ENCODE measurements at places on chromosomes 11 and 22. TPM values are rescaled to one million over a fixed set of nuclear protein-coding genes. Genes with fewer than 3 reads are reported as not detected.
A peak's percentile ranks its signal among the peaks of the same experiment; 100 is the strongest.

DNA sequence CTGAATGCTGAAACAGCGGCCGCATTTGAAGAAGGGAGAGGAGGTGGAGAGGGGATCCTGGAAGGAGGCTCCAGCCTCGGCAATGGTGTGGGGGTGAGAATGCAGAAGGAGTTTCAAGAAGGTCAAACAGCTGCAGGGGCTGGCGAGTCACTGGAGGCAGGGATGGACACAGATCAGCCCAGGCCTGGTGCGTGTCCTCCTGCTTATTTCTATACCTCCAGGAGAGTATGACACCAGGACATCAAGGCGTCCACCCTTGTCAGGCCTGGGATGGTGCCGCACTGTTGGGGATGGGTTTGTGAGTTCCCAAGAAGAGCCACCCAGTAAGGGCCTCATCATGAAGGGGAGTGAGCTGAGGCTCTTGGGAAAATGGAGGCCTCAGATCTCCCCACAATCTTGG is 23.1 kb downstream of the IGLL1 start:
- no peak for DNase-seq

DNA sequence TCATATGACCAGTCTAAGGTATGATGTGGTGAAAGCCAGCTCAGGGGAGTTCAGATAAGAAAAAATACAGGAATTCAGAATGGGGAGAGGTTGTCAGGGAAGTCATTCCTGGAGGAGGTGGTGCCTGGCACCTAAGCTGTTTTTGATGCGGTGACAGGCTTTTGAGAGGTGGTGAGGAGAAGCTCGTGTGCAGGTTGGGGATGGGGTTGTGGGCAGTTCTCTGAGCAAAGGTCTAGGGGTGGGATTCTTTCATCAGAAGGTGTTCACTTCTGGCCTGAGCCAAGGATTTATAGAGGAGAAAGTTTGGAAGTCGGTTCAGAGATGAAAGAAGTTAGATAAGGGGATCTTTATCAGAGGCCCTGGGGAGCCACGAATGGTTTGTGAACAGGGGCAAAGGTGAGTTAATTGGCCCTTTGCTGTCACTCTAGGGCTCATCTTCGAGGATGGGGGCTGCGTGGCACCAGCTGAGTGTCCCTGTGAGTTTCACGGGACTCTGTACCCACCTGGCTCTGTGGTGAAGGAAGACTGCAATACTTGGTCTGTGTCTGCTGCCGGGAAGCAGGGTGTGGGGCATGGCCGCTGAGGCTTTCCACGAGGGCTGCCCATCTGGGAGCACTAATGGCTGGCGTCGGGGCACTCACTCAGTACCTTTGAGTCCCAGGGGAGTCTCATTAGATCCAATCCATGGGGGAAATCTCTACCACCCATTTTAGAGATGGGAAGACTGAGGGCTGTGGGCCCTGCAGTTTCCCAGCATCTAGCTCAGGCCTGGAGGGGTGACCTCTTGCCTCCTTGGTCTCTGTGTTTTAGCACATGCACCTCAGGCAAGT is 13.4 kb downstream of the OTOG start:
- no peak for DNase-seq

GRCh38 chr11:6012035-6012668 is 5.4 kb upstream of the OR56A4 start:
- DNase-seq: no peak

GRCh38 chr22:31155422-31155821 is 4.6 kb upstream of the RNF185 start:
- DNase-seq: no peak

- DNase-seq: no peak
Observed at GRCh38 chr11:85843929-85844328, 11.3 kb upstream of the CCDC83 start.

DNA sequence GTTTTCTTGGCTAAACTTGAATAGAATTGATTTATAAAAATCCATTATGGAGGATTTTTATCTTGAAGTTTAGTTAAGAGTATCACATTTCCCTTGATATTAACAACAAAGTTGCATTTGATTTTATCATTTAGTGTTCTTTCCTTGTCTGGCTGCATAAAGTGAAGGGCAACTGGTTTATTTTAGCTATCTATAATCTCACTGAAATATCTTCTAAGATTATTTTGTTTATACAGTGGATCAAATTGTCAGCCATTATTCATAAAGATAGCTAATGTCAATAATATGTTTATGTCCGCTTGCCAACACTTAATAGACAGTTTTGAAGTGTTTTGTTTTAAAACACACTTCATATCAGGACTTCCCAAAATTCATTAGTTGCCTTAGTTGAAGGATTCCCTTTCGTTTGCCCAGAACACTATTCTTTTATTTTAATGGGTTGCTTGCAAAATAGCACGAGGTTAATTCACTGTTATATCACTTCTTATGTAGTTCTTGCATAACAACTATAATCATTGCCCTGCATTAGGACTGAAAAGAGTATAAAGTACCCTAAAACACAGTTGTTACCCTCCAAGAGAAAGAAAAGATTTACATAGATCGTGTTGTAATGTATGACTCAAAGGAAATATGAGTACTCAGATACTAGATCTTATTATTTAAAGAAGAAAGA is 73.0 kb downstream of the MSANTD4 start:
- no peak for DNase-seq

DNA sequence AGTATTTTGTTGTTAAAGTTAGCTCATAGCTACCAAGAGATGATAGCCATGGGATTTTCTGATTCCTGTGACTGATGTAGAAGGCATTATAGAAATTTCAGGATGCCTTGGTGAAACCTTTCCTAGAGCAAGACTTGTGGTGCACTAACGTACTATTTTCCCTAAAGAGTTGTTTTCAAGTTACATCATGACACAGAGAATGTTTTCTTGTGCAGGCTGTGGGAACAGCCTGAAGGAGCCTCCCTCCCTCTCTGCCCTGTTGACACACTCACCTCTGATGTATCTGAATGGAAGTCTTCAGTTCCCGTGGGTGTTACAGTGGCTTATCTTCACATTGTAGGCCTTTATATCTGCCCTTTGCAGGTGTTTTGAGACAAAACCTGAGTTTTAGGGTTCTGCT is 121.6 kb downstream of the LDLRAD3 start:
- DNase-seq: no peak

GRCh38 chr11:112017538-112017937 is 7.7 kb upstream of the DLAT start:
- DNase-seq: no peak

- DNase-seq: no peak
Observed at GRCh38 chr11:6258571-6259081, 1.0 kb upstream of the CCKBR start.

GRCh38 chr22:50399751-50400331 is 56.7 kb downstream of the PPP6R2 start:
- no peak for DNase-seq

- DNase-seq: no peak
Observed at GRCh38 chr11:118799372-118799771, 8.4 kb upstream of the DDX6 start.

- no peak for DNase-seq
Observed at GRCh38 chr11:68958211-68958610, 22.6 kb downstream of the MRGPRD start.

DNA sequence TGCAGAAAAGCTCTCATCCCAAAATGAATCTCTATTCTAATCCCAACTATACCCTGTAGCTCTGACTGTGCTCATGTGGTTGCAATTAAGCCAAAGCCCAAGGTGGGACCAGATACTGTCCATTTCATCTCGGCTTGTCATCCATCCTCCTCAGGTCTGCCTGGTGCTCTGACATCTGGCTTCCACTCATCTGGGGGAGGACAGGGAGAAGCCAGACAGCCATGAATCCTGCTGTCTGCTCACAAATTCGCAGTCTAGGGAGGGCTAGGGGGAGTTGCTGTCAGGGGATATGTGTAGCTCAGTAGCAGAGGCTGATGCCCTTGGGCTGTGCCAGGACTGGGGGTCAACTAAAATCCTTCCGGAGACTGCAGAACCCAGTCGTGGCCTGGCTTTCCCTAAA is 167.1 kb downstream of the ETS1 start:
- no peak for DNase-seq

- no peak for DNase-seq
Observed at GRCh38 chr22:19234126-19234896, 55.8 kb upstream of the SLC25A1 start.

- DNase-seq: no peak
Observed at GRCh38 chr11:9302448-9302847, 11.9 kb downstream of the TMEM41B start.

DNA sequence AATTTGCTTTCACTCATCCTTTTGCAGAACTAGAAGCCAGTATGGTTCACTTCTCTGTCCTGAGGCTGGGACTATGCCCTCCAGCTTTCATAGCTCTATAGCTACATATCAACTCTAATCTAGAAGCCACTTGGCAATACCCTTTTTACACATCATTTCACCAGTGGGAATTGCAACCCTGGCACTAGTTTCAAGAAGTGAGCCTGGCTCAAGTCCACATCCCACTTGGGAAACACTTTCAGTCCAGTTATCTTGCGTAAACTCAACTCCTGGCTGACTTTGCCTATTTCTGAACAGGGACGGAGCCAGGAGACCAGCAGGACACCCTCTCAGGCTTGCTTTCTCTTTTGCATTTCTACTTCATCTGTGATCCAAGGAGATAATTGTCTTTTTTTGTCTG is 19.9 kb upstream of the FAT3 start:
- DNase-seq: no peak

DNA sequence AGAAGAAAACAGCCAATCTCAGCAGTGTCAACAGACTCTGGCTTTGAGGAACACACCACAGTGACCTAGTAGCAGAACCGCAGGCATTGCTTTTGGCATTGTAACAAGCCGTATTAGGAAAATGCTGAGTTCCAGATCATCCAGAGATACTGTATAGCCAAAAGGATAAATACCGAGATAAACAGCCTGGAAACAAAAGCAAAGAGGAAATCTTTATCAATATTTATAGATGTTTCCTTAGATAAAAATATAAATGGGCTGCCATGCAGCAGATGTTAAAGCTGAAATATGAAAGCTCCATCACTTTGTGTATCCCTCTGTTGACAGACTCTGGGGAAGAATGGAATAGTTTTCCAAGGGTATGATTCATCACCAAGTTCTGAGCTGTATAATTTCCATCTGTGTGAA is 98.9 kb upstream of the TP53AIP1 start:
- no peak for DNase-seq

GRCh38 chr22:40862537-40862936 is 624 bp upstream of the DNAJB7 start:
- no peak for DNase-seq

DNA sequence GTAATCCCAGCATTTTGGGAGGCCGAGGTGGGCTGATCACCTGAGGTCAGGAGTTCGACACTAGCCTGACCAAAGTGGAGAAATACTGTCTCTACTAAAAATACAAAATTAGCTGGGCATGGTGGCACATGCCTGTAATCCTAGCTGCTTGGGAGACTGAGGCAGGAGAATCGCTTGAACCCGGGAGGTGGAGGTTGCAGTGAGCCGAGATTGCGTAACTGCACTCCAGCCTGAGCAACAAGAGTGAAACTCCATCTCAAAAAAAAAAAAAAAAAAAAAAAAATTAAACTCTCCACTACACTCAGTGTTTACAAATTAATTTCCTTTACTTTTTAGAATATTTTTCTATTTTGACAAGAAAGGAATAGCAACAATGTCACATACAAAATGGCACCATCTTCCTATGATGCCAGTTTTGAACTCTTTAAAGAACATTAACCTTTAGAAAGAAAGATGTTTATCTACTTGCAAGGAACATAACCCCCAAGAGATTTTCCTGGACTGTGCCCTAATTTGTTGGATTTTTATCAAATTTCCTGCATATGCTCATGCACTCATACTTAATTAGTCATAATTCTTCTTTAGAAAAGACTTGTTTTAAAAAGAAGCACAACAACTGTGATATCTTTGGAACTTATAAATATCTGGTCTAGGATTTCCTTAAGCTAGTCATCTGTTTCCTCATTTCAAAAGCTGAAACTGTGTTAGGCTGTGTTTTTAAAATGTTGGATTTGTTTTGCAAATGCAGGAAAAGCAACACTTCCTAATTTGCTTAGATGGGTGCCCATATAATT is 22.6 kb upstream of the HIPK3 start:
- DNase-seq: no peak

GRCh38 chr11:10807493-10808234 is 1.1 kb downstream of the EIF4G2 start:
- peak; percentile 31 for DNase-seq

- DNase-seq: no peak
Observed at GRCh38 chr22:41524809-41525449, 19.3 kb downstream of the POLR3H start.

DNA sequence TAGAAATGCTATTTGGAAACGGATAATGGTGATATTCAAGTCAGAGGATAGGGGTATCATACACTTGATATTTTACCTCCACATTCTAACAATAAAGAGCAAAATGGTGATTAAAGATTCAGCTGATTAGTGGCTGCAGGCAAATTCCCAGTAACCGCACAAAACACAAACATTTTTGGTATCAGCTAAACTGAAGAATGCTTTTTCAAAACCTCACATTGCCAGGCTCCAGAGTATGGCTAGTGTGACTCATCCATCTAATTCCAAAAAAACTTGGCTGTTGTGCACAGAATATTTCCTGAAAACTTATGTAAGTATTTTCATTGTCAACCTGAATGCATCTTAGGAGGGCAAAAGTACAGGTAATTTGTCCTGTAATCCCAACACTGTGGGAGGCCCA is 10.9 kb downstream of the SRPRA start:
- no peak for DNase-seq

DNA sequence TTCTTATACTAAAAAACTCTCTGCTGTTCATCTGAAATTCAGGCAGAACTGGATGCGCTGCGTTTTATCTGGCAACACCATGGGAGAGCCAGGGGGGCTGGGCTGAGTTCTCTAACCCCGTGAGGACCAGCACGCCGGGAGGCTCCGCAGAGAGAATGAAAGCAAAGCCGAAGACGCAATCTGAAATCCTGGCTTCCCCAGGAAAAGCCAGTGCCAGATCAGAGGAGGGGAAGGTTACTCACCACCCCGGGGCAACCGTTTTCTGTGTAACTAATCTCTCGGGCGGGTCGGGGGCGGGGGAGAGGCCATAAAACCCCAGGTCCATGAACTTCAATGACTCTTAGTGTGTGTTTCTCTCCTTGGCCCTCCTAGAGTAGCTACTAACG is 99.4 kb downstream of the SHANK2 start:
- no peak for DNase-seq

DNA sequence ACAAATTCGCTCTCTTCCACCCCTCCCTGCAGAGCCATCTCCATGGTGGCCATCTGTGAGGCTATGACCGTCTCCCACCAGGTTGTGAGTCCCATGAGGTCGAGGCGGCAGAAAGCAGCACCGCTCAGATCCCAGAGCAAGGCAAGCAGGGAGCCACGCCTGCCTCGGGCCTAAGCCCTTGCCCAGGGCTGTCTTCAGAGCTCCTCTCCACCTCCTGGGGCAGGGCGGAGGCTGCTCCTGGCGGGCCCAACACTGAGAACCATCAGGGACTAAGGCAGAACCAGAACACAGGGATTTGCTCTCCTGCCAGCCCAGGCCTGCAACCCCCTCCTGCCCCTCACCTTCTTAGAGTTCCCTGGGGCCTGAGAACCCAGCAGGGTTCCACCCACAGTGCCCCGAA is 80.9 kb upstream of the WNT11 start:
- no peak for DNase-seq

- DNase-seq: no peak
Observed at GRCh38 chr22:32901925-32902324, 100.4 kb downstream of the TIMP3 start.

Gene FAM227A
- 2.2 TPM for total RNA-seq

Gene OR5W2
- total RNA-seq: not detected

Gene LMO2
- 11.4 TPM for total RNA-seq

Gene PIH1D2
- total RNA-seq: 1.1 TPM

Gene RAG1
- total RNA-seq: 1.4 TPM

Gene DRG1
- 82.1 TPM for total RNA-seq

Gene SPTBN2
- 140 TPM for total RNA-seq

Gene BSCL2
- total RNA-seq: 148 TPM

Gene OR5L2
- not detected for total RNA-seq

Gene KRTAP5-1
- not detected for total RNA-seq

Gene MPEG1
- 3.2 TPM for total RNA-seq

Measured in prostate gland (tissue), 2 donors.